Activated T-cell treated with anti-CD3 and anti-CD28 coated beads for 48 hours (primary cell): ENCODE measurements at places on chromosomes 12 and 14.

GRCh38 chr12:11705010-11705409 is 55.5 kb downstream of the ETV6 start:
- no peak for DNase-seq

- no peak for DNase-seq
Observed at GRCh38 chr12:113226696-113227568, 5.7 kb downstream of the TPCN1 start.

GRCh38 chr12:117567644-117568216 is 206.3 kb upstream of the NOS1 start:
- DNase-seq: no peak

- no peak for DNase-seq
Observed at GRCh38 chr12:103327676-103328075, 168.1 kb downstream of the C12orf42 start.

GRCh38 chr14:98101323-98101722 is 1170.7 kb downstream of the BCL11B start:
- DNase-seq: no peak

GRCh38 chr12:125734137-125734536 is 668.9 kb downstream of the AACS start:
- DNase-seq: no peak

DNA sequence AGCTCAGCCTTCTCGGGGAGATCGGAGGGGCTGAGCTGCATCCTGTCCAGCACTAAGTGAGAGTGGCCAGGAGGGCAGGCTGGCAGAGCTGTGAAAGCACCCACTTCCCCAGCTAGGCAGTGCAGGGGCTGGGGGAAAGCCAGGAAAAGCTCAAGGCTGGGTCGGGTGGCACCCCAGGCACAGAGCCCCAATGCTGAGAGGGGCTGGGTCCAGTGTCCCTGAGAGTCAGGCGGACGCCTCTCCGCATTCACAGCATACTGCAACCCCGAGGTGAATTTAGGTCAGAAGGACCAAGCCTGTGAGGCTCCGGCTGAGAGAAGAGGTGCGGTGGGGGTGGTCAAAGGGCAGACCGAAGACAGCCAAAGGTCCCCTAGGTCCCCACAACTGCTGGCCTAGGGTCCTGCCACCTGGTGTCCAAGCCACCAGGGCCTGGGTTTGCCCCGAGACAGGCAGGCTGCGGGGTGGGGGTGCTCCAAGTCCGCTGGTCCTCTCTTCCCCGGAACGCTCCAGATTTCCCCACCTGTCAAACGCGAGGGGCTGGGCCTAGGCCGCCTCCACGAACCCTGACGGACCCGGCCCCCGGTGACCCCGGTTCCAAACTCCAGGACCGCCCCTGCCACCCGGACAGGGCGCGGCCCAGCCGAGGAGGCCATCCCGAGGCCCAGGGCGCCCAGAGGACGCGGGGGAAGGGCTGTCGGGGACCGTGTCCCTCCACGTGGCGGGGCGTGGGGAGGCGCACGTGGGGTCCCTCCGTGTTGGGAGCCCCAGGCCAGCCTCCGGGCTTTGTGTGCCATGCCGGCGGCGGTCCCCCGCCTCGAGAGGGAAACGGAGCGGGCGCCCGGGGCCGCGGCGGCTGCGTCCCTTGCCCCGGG is 527 bp downstream of the CAMKK2 start:
- DNase-seq: no peak

- no peak for DNase-seq
Observed at GRCh38 chr12:127005406-127005805, 1261.6 kb upstream of the TMEM132C start.

GRCh38 chr14:39038542-39038941 is 64.5 kb downstream of the SEC23A start:
- no peak for DNase-seq

- no peak for DNase-seq
Observed at GRCh38 chr14:81143793-81144192, 77.0 kb downstream of the GTF2A1 start.

DNA sequence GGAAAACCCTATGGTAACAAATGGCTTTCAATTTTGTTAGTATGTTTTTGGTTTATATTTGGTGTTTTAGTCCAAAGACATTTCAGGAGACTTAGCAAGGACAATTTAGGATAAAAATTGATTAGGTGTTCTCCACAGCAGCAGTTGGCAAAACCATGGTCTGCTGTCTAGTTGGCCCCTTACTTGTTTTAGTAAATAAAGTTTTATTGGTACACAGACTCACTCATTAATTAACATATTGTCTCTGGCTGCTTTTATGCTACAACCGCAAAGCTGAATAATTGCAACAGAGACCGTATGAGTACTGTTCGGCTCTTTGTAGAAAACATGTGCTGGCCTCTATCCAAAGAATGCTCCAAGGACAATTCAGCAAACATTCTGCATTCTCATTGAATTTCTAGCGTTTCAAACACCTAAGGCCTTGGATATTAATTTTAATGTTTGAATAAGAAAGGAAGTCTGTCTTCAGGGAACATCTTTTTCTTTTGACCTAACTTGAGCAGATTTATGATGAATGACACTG is 77.7 kb downstream of the CCDC92 start:
- DNase-seq: no peak

DNA sequence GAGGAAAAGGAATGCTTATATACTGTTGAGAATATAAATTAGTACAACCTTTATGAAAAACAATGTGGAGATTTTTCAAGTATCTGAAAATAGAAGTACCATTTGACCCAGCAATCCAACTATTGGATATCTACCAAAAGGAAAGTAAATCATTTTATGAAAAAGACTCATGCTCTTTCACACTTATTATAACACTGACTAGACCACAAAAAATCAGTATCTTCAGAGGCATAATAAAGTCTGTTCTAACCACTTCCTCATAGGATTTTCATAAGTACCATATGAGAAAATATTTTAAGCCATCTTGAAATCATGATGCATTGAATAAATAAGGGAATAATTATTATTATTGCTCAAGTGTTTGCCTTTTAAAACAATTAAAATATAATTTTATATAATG is 90.8 kb downstream of the SLCO1B1 start:
- no peak for DNase-seq
